T-cell (primary cell): ENCODE measurements at places on chromosomes 1 and 21.

GRCh38 chr1:15835205-15835740 is 12.2 kb upstream of the SPEN start:
- no peak for DNase-seq

DNA sequence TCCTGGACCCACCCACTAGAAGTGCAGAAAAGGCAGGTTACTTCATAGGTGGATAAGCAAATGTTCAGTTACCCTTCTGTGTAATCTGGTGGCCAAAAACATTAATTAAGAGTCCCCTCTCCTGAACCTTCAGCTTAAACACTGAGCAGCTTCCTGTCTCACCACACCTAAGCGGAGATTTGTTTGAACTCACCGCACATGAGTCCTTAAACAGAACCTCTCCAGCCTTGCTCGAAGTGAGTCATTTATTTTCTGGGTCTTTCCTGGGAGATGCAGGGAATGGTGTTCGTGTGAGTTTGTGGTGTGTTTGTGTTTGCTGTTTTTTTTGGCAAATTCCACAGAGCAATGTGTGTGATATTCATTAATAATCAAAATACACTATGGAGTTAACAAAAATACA is 7.6 kb upstream of the FNBP1L start:
- no peak for DNase-seq

GRCh38 chr21:45894906-45895777 is 86.4 kb upstream of the COL6A1 start:
- DNase-seq: no peak

GRCh38 chr1:171379846-171380245 is 65.9 kb downstream of the FMO4 start:
- DNase-seq: no peak

DNA sequence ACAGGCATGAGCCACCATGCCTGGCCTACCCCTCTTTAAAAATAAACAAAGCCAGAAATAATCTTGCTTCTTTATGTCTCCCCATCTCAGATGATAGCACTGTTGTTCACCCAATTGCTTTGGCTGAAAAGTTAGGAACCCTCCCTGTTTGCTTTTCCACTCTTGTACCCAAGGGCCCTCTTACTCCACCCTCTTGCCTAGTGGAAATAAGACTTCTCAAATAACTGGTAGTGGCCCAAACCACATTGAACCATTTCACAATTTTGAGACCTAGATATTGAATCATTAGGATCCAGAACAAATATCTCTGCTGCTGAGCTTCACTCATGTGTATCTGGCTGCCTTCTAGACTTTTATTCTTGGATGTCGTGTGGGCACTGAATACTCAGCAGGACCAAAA is 37.7 kb downstream of the RNF220 start:
- DNase-seq: no peak

DNA sequence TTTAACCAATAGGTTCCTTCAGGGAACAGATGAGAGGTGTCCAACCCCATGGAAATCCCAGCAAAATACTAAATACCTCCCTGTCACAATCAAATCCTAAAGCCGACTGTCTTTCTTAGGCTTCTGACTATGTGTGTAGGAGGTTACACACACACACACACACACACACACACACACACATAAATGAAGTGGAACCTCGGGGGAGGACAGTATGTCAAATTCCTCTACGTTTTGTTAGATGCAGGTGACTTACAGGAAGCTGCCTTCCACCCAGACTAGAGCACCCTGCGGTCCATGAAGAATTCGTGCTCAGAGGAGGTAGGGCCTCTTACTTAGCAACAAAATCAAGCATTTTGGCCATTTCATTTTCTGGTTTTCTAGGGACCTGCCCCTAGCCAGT is 16.4 kb downstream of the RSPH1 start:
- no peak for DNase-seq

DNA sequence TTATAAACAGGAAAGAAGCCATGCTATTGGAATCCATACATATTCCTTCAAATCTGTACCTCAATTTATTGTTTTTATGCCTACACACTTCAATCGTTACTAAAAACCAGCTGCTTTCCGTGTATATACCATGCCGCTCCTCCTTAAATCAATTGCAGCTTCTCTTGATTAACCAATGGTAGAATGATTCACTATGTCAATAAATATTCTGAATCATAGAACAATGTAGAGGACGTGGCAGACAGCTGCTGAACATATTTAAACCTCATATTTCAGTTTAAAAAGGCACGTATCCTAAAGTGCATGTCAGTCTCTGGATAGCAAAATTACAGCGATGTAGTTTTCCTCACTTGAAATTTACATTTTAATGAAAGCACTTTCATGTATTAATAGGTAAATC is 100.4 kb downstream of the MRPL39 start:
- DNase-seq: no peak

- DNase-seq: no peak
Measured at GRCh38 chr1:64087768-64088167, 115.7 kb upstream of the UBE2U start.

DNA sequence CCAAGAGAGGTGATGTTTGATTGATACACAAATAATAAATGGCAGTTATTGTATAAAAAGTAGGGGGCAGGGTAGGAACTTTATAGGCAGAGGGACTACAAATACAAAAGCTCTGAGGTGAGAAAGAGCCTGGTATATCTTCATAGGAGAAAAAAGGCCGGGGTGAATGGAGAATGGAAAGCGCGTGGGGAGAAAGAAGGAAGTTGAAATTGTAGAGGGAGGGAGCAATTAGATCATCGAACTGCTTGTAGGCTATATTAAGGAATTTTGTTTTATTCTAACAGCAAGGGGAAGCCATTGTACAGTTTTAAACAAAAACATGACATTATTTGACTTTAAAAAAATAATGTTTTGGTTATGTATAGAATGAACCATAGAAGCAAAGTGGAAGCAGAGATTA is 147.4 kb downstream of the PDE4B start:
- DNase-seq: no peak
